ENCODE measurements at places on chromosomes 6 and 20.

DNA sequence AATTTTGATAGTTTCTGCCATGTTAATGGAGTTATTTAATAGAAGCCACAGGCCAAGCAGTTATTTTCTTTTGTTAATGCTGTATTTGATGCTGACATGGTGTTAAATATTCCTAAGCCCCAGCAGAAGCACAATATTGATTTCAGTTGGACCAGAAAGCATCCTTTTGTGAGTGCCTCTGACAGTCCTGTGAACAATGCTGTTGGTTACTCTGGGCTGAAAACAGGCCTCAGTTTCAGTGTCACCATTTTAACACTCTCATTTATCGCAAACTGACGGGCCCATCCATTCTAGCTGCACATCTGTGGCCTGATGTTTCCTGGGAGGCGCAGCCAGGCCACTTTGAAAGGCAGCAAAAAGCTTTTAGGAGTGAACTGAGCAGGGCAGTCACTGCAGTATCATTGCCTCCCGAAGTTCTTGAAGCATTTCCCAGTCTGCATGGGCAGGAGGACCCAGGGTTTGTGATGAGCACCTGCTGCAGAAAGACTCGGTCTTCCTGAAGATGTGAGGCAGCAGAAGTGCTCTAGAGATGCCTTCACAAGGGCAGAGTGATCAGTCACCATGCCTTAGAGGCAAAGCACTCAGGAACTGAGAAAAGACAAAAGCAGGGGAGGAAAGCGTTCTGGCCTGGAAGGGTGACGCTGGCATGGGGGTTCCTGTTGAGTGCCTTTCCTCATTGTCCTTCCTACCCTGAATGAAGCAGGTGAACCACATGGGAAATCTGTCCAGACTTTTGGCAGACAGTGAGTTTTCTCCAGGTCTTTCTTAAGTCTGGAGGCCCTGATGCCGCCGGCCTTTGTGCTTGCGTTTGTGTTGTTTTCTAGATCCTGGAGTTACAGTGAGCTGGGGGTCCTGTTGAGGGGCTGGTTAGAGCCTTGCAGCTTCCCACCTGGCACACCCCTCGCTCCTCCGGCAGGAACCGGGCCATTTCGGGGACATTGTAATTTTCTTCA, 74.0 kb downstream of the ZDHHC14 start:
- no peak for DNase-seq

GRCh38 chr20:18645851-18646250, 58.0 kb downstream of the DTD1 start:
- DNase-seq: no peak

DNA sequence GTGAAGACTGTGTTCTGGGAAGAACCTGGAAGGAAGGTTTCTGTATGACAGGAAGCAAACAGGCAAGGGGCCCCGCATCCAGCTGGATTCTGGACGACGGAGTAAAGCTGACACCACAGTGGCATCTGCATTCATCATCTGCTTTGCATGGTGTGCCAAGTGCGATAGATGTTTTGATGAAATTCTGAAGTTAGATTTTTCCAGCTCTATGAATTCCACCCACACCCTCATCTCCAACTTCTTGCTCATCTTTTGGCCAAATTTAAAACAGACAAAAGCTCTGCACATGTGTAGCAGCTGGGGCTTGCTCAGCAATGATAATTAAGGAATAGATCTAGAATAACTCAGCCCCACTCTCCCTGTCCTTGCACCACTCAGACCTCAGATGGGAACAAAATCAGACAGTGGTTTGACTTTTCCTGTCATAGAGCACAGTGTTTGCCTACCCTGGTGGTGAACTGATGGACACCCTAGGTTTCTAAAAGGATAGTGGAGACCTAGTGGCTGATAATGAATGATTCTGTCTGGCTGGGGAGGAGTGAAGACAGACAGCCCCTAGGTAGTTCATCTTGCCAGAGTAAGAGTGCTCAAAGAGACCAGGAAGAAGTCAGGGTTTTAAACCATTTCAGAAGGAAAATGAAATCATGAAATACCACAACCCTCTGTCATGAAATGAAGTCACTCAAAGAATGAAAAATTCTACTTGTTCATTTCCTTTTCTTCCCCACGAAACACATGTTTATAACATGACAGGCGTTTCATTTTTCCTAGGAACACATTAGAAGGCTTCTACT, 85.8 kb downstream of the BCAS1 start:
- DNase-seq: no peak

DNA sequence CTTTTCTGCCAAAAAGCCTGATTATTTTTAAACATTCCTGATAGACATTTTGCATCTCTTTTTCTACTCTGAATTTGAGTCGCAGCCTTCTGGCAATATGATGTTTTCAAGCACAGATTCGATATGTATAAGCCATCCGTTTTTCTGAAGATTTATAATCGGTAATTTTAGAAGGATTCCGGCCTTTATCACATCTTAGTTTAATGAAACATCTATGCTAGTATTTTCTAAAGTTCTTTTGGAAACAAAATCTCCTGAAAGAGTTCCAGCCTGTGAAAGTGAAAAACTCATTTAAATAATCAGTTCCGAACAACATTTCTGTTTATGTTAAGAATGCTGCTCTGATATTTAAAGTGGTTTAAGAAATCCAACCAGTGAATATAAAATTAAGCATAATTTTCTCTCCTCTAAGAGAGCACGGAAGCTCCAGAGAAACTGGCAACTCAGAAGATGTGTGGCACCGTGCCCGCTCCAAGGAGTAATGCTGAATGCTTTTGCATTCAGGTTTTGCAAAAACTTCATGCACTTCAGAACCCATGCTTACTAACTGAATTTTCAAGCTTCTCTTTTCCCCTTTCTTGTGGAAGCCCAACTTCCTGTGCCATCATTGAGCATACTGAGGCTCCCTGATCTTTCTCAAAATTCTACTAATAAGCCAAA, 20.7 kb downstream of the NDUFAF4 start:
- DNase-seq: no peak

DNA sequence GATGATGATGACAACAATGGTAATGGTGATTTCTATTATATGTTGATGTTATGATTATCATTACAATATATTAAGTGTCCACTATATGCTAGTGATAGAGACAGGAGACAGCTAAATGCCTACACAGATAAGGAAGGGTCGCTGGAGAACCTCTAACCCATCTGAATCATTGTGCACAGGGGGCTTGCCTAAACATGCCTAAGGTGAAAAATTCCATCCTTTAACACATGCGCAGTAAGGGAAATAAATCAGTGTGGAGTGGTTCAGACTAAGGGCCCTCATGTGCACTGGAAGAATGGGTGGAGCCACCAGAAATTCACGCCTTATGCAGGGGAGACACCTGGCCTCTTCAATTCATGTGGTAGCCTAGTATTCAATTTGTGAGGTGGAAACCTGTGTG, 120.4 kb downstream of the TPBG start:
- no peak for DNase-seq

GRCh38 chr6:87436435-87436834, 28.7 kb downstream of the CFAP206 start:
- no peak for DNase-seq

DNA sequence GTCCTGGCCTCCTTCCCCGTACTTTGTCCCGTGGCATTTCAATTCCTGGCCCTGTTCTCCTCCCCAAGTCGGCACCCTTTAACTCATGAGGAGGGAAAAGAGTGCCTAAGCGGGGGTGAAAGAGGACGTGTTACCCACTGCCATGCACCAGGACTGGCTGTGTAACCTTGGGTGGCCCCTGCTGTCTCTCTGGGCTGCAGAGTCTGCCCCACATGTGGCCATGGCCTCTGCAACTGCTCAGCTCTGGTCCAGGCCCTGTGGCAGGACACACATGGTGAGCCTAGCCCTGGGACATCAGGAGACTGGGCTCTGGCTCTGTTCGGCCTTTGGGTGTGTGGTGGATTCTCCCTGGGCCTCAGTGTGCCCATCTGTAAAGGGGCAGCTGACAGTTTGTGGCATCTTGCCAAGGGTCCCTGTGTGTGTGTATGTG, 58.5 kb downstream of the SRC start:
- DNase-seq: no peak

DNA sequence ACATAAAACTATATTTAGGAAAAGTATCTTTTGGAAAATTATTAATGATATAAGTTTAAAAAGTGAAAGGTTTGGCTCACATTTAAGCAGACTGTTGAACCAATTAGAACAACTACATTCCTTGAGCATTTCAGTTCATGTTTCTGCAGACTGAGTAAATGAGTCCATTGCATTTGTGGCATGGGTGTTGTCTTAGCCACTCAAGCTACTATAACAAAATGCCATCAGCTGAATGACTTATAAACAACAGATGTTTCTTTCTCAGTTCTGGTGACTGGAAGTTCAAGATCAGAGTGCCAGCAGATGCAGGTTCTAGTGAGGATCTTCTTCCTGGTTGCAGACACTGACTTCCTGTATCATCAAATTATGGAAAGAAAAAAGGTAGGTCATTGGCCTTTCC, 67.1 kb upstream of the SLC2A12 start:
- no peak for DNase-seq

DNA sequence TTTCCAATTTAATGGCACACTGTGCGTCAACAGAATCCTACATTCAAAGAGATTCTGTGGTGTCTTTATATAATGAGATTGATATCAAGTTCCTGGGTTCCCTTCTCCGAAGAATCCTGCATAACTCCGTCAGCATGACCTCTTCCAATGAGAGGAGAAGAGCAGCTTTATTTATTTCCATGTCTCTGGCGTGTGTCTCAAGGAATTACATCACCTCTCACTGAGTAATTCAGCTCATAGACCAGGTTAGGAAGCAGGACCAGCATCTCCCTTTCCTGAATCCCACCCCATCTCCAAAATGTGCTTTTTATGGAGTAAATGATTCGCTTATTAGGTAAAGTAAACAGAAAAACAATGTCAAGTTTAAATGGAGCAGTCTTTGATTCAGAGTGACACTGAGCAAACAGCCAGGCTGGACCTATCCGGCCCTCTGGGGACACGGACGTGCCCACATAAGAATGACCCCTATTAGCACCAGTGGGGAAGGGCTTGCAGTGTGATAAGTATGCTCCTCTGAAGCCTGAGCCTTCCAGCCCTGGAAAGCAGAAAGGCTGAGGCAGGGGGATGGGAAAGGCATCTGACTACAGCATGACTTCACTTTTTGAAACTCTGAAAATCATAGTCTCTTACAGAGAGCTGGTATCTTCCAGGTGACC, 165.2 kb downstream of the CLIC5 start:
- no peak for DNase-seq

- peak; percentile 18 for DNase-seq
These were observed 6.9 kb downstream of the SNAP25 start for GRCh38 chr20:10225439-10226060.

GRCh38 chr6:134676307-134677281, 273.3 kb downstream of the ALDH8A1 start:
- peak; percentile 43 for DNase-seq

- no peak for DNase-seq
These were observed 51.2 kb upstream of the MARCKS start for GRCh38 chr6:113805811-113806495.

DNA sequence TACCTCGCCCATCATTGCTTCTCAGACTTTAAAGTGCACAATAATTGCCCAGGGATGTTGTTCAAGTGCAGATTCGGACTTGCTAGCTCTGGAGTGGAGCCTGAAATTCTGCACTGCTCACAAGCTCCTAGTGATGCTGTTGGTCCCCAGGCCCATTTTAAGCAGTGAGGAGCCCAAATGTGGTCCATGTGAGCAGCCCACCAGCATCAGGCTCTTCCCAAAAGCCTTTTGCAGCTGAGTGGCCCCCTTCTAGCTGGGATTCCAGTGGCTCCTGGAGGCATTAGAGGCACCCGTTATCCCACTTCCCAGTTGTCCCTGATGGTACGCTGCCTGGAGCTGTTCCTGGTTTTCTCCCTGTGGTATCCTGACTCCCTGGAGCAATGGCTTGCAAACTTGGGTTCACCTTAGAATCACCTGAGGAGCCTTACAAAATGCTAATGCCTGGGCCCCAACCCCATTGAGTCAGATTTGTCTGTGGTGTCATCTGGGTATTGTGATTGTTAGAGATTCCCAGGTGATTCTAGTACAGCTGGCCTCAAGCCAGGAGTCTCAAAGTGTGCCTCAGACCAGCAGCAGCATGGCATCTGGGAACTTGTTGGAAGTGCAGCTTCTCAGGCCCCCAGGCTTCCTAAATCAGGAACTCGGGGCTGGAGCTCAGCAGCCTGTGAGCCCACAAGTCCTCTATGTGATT, 186.9 kb upstream of the SLC24A3 start:
- DNase-seq: no peak

DNA sequence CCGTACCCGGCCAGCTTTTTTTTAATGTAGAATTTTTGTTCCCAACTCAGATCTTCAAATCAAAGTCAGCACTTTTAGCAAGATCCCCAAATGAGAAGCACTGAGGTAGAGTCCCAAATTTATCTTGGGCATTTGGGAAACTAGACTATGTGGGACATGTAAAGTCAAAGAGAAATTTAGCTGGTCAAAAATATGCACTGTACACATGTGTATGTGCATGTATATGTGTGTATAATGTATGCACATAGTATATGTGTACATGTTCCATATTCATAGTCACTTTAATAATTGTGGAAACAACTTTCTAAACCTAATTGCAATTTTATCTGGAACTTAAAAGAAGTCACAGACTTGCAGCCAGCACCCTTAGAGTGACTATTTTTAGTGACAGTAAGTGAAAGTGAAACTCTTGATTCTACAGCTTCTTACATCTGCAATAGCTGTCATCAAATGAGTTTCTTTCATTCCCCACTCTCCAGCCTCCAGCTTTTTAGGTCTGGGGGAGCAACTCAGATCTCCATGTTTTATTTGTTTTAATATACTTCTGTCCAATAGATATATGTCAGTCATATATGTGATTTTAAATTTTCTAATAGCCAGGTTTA, 53.6 kb downstream of the CDC40 start:
- DNase-seq: no peak

GRCh38 chr6:53532942-53533341, 12.0 kb downstream of the GCLC start:
- DNase-seq: no peak

All from NCI-H446 (cell line).